CD4-positive, alpha-beta T cell treated with Interleukin-6 for 4 hours (primary cell): ENCODE measurements at places on chromosomes 3 and 15.

- no peak for DNase-seq
These were observed 23.6 kb downstream of the TM4SF4 start for GRCh38 chr3:149497966-149498670.

- no peak for DNase-seq
These were observed 78.4 kb downstream of the RFX7 start for GRCh38 chr15:56165234-56165633.

DNA sequence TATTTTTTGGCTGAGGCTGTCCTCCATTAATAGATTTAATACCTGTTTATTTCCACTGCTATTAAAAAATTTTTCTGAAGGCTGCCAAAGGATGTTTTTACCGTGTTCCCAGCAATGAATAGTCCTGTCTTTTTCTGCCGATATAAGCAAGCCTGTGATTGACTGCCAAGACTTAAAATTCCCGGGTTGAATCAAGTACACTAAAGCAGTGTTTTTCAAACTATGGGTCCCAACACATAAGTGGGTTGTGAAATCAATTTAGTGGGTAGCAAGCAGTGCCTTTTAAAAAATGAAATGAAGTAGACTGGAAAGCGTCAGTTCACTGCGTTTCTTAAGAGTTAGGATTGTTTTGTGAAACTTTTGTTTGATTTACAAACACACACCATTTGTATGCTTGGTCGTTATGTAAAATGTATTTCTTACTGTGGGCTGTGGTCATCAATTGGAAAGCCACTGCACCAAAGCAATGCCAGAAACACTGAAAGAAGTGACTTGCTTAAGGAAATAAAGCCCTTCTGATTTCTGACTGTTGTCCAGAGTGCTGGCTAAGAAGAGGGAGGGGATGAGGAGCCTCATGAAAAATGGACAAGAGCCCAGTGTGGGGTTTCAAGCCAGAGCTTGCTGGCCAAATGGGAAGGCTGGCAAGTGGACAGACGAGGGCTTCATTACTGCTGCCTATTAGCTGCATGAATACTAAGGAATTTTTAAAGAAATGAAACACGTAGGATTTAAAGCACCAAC is 206.0 kb downstream of the THRB start:
- DNase-seq: no peak

DNA sequence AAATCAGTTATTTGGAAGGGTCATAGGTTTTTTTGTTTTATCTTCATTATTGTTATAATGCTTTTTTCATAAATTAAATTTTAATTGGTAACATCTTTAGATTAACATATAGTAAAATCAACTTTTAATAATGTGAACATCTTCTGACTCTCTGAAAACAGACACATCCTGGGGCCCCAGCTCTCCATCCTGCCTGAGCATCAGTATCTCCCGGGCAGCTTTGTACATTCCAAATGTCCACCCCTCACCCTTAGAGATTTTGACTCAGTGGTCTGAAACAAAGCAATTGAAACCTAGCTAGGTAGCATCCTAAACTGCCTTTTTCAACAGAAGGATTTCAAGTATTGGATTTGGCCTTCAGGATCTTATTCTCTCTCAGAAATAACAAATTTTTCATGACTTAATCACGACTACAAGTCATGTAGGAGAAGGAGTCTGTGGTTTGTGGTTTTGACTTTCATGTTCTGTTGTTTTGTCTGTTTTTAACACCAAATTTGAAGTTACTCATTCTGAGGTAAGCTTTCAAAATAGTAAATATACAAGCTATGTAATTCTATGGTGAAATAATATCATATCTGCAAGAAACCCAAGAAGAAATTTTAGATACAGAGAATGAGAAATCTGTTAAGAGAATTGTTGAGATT is 147.3 kb upstream of the UBE2E2 start:
- DNase-seq: no peak

DNA sequence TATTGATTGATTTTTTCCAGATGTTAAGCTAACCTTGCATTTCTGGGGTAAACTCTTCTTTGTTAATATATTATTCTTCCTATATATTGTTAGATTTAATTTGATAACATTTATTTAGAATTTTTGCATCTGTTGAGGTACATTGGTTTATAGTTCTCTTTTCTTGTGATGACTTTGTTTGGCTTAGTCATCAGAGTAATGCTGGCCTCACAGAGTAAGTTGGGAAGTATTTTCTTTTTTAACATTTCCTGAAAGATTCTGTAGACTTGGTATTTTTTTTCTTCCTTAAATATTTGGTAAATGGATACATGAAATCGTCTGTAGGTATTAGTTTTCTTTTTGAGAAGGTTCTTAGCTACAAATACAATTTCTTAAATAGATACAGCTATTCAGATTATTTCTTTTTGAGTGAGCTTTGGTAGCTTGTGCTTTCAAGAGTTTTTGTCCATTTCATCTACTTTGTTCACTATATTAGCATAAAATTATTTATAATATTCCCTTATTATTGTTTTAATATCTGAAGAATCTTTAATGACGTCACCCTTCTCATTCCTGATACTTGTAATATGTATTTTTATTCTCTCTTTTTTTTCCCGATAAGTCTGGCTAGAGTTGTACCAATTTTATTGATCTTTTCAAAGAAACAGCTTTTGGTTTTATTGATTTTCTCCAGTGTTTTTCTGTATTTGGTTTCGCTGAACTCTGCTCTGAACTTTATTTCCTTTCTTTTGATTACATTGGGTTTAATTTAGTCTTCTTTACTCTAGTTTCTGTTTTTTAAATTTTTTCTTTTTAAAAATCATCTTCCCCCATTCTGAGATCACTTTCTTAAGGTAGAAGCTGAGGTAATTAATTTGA is 6.5 kb upstream of the HPS3 start:
- no peak for DNase-seq

DNA sequence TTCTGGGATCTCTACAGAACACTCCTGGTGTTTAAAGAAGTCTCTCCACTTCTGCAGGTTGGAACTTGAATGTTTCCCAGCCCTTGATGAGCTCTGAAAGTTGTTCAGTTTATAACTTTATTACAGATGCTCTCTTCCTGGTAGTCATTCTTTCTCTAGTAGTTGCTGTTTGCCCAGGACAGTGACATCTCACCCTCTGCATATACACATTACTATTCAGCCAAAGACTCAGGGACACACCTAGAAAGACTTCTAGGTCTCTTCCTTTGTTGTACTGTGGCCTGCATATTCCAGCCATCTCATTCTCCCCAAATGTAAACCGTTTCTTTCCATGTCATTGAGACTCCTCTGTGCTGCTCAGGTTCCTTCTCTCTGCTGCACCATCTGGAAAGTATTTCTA is 76.7 kb downstream of the MITF start:
- DNase-seq: no peak

DNA sequence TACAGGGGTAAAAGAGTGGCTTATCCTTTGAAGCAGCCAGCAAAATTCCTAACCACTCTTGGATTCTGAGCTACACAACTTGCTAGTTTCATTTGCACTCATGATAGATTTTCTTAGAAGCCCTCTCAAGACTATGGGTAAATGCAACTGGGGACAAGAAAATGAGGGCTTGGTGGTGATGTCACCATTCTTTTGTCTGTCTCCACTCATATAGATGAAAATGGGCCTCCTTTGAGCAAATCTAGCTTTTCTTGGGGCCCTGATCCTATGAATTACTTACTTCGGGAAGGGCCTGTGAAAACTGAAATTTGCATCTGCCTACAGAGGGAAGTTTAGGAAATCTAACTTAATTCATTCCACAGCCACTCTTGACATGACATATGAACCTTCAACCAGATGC is 486.3 kb downstream of the MAGI1 start:
- no peak for DNase-seq

- no peak for DNase-seq
These were observed 23.0 kb downstream of the HPS3 start for GRCh38 chr3:149152420-149152819.

DNA sequence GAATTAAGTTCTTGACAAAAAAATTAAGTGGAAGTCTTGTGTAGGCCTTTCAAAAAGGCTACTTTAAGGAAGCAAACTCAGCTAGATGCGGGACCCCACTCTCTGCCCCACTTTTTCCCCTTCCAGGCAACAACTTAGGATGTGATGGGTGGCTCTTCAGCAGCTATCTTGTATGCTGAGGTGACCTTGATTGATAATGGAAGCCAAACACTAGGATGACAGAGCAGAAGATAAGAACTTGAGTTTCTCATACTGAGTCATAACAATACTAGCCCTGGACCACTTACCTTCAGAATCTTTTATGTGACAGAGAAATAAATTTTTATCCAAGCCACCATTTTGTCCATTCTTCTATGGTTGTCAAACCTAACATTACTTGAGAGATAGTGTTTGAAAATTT is 16.1 kb downstream of the PDCD10 start:
- no peak for DNase-seq

- DNase-seq: no peak
These were observed 25.8 kb downstream of the CRABP1 start for GRCh38 chr15:78365917-78366316.

GRCh38 chr3:18046131-18046915 is 303.9 kb upstream of the TBC1D5 start:
- no peak for DNase-seq

GRCh38 chr15:25171856-25172687 is 217.3 kb downstream of the SNRPN start:
- no peak for DNase-seq

GRCh38 chr15:75451674-75452363 is at the start of gene SIN3A:
Gene SIN3A (minus strand): TSS chr15:75451690. CDS start chr15:75430375, 21,315 bp downstream.
- DNase-seq: peak; percentile 100

GRCh38 chr3:136634821-136635220 is 117.4 kb downstream of the STAG1 start:
- no peak for DNase-seq

DNA sequence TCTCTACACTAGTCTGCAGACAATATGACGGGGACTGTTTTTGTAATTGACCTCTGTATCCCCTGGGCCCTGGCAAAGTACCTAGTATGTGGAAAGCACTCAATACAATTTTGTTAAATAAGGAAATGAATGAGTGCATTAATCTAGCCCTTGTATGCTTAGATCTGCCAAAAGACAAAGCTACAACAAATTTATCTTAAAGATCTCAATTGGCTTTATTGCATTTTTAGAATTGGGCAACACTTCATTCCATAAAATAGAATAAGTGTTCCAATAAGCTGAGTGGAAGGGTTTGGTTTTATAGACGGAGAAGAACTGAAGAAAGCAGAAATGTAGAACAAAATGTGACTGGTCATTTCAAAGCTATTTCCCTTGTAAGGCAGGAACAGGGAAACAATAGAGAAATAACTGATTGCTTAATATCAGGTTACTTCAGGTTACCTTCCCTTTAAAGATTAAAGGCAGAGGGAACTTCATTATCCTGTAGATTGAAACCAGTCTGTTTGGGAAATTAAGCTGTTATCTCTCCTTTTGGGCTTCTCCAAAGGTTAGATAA is 108.3 kb upstream of the MME start:
- DNase-seq: no peak

GRCh38 chr3:155890671-155891190 is 20.3 kb downstream of the GMPS start:
- DNase-seq: no peak

DNA sequence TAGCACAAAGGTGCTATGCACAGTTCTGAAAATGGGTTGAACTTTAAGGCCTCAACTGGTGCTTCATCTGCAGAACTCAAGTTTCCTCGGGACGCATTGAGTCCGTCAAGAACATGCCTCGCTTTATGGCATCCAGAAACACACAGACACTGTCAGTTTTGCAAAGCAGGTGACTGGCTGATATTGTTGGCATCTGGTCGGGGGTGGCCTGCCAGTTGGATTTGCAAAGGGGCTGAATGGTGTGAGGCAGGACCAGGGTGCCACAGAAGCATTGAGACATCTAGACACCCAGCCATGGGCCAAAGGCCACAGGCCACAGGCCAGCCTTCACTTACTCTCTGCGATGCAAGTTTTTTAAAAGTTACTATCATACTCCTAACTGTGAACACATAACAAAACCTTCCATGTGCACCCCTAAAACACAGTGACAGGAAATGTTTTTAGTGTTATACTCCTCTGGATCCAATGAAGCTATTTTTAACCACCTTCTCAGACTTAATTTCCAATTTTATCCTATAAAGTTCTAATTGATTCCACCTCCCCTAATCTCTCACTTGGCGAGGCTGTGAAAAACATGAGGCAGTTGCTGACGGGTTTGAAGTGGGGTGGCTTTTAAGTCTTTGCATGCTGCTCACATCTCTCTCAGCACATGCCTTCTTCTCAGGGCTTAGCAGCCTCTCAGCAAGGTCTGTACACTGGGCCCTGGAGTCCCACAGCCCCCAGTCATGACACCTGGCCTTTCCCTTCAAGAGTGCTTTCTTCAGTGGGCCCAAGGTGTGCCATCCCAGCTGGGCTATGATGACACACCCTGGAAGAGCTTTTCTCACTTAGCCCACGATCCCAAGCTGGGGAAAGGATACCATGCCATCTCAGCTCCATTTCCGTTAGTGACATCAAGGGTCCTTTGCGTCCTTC is 38.5 kb upstream of the DUSP7 start:
- DNase-seq: no peak

DNA sequence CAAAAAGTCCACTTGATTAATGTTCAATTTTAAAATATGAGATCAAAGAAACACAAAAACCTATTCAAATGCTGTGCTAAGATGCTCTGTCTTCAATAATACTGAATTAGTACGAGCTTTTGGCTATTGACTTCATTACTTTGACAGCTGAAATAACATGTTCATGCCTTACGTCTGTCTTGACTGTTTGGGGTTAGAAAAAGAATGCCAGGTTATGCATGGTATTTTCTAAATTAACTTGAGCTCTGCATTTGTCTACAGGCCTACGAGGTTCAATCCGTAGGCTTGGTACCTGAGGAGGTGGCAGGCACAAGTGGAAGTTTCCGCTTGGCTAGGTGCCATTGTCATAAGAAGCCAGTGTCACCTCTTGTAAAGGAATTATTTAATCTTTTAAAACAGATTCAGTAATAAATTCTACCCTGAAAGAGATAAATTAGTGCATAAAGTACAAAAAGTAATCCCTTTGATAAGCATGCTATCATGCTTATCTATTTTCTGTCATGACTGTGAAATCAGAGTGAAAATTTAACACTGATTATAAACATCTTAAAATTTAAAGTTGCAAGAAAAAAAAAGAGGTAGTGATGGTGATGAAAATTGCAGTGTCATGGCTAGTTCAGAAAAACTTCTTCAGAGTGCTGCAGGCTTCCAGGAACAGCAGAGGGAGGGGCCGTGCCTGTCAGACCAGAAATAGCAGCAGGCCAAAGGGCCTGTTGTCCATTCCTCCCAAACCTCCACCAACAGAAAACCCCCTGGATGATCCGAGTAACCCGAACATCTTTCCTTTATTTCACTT is 115.7 kb downstream of the ARRDC4 start:
- no peak for DNase-seq

DNA sequence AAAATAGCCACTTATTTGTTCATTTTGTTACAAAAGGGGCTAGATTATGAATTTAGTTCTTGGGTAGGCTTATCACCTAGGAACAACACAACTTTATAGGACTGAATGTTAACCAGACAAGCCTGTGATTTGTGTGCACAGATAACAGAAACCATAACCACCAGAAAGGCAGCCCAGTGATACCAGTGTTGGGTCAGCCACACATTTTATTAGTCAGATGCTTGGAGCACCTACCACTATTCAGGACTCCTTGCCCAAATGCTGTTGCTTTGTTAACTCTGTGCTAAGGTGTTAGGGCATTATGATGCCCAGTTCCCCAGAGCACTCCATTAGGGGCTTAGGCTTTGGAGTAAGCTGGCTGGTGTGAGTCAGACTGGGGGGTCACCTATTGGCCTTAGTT is 22.5 kb downstream of the PLCL2 start:
- DNase-seq: no peak

- peak; percentile 57 for DNase-seq
These were observed 27.1 kb downstream of the CPN2 start for GRCh38 chr3:194323785-194324735.
